ENCODE measurements at places on chromosomes 4 and X.

DNA sequence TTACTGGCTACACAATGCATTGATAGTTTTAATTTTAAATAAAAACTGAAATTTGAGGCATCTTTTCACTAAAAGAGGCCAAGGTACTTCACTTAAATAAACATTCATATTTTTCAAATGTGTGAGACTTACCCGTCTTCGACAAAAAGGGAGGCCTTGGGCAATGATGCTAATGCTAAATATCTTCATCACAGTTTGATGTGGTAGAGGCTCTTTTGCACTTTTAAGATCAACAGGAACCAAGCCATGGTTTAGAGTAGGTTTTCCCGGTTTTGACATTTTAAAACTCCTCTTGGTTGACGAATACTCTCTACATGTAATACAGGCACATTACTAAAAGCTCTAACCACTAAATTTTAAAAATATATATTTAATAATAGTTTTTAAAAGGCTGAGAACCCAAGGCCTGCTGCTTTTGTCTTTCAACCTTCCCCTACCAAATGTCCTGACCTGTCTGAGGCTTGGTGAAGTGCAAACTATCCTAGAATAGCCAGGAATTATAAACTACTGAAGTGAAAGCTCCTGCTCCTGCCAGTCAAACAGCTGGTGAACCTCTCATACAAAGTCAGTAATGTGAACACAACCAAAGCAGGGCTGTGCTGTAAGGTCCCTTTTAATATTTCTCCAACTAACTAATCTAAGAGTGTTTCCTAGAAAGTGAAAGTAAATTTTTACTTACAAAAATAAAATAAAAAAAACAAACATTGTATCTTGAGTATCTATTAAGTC is 153.7 kb downstream of the FBXW7 start:
- DNase-seq, result no peak

DNA sequence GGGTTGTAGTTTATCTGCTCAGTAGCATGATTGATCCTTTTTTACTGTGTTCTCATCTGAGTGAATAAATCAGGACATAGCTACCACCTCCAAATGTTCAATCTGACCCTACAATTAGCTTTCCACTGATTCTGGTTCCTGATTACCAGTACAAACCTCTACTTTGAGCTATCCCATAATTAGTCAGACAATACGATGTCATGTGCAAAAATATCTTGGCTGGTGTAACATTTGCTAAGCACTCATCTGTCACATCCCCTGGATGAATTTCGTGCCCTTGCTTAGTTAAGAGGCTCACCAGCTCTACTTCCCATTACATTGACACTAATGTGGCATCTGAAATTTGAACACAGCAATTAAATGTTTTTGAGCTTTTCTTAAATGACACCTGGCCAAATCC is 1101.0 kb upstream of the PCDH7 start:
- DNase-seq, result no peak

GRCh38 chr4:151429957-151430570 is 21.1 kb downstream of the FHIP1A start:
- no peak for DNase-seq

- no peak for DNase-seq
These were observed 22.0 kb upstream of the RPA4 start for GRCh38 chrX:96861661-96862060.

- no peak for DNase-seq
These were observed 16.6 kb downstream of the MAGEA9B start for GRCh38 chrX:149570668-149571067.

GRCh38 chr4:91830681-91831395 is 472.9 kb upstream of the GRID2 start:
- no peak for DNase-seq

DNA sequence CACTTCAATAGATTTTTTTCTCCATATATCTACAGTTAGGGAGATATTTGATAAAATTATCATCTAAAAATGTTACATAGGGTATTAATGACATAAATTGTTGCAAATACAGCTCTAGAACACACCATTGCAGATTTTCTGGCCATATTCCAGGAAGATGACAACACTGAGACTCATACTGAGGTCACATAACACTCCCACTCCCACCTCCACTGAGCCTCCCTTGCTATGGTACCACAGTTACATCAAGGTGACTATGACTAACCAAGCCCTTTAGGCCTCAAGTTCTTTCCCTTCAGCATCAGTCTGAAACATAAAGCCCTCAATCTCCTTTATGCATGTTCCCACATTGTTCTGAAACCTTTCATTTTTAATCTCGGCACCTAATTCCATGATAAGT is 932.0 kb upstream of the IGFBP7 start:
- DNase-seq, result no peak

GRCh38 chr4:173185847-173186510 is 17.4 kb downstream of the GALNT7 start:
- DNase-seq, result peak; percentile 36

DNA sequence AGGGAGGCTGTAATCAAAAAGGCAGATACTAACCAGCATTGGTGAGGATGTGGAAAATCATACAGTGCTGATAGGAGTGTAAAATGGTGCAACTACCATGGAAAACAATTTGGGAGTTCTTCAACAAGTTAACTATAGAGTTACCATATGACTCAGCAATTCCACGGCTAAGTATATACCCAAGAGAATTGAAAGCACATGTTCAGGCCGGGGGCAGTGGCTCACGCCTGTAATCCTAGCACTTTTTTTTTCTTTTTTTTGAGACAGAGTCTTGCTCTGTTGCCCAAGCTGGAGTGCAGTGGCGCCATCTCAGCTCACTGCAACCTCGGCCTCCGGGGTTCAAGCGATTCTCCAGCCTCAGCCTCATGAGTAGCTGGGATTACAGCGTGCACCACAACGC is 15.0 kb upstream of the CD99L2 start:
- DNase-seq, result no peak

- no peak for DNase-seq
These were observed 213.2 kb downstream of the ARHGAP24 start for GRCh38 chr4:85688055-85688740.

DNA sequence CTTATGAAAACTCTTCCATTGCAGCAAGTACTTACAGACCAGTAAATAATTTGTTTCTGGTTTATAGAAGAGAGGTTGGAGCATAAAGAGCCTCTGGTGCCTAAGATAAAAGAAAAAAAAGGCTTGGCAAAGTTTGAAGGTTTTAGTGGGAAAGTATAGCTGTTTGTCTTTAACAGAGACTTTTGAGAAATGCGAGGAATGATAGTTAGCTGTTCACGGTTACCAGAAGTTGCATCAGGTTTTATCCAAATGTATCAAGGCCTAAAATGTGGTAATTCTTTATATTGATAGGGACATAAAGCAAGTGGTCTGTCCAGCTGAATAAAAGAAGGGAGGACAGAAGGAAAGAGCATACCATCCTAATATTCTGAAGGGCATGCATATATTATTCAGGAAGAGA is 29.3 kb downstream of the RAP1GDS1 start:
- no peak for DNase-seq

GRCh38 chr4:175540151-175540550 is 271.9 kb downstream of the GPM6A start:
- DNase-seq, result no peak

Data from CD14-positive monocyte (primary cell).